ENCODE measurements at places on chromosomes 12 and 14.

GRCh38 chr14:64040044-64040443, 187.2 kb downstream of the SYNE2 start:
- DNase-seq, result no peak

DNA sequence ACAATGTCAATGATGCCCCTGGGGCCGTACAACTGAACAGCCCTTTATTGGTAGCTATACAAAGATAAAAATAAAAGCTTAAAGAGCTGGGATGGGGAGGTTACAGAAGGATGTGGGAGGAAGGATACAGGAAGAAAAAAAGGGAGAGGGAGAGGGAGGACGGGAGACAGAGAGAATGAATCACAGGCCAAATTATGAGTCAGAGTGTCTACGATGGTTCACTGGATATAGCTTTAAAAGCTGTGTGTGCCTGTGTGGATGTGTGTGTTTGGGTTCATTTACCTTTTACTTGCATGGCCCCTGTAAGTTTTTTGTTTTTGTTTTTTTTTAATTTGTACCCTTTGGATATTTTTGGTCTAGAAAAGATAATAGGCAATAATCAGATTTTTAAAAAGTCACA, 111.9 kb downstream of the CCDC60 start:
- DNase-seq, result no peak

DNA sequence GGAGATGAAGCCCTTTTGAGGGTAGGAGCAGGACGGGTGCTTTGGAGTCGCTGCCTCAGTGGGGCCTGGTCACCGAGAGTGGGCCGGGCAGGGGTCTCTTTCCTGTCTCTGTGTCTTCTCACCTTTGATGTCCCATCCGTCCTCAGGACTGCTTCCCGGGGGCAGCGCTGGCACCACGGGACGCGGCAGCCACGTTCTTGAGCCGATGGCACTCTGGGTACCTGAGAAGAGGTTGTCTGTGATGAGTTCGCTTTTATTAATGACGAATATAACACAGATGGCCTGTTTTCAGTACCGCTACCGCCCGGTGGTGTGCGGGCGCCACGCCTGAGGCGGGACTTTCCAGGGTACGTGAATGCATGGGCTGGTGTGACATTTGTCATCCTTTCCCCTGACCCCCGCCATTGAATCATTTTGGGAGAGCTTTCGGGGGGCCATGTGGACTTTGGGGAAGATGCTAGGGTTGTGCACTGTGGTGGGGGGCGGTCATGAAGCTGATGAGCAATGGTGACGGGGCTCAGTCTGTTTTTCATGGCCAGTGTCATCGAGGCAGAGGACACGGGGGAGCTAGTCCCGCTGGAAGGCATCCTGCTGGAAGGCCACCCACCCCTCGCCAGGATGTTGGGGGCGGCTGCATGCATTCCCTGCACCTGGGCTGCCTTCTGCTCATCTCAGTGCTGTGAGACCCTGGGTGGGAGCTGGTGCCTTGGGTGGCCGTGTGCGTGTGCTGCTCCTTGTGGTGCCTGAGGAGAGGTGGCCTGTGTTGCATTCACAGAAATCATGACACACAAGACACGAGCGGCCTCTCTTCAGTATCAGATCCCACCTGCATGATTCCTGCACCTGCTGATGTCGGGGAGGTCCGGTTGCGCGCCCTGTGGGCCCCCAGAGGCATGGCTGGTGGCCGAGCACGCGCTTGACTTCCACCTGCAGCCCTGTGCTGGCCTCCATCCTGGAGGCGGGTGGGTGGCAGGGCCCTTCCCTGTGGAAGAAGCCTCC, 162.5 kb upstream of the RTL1 start:
- DNase-seq, result no peak

DNA sequence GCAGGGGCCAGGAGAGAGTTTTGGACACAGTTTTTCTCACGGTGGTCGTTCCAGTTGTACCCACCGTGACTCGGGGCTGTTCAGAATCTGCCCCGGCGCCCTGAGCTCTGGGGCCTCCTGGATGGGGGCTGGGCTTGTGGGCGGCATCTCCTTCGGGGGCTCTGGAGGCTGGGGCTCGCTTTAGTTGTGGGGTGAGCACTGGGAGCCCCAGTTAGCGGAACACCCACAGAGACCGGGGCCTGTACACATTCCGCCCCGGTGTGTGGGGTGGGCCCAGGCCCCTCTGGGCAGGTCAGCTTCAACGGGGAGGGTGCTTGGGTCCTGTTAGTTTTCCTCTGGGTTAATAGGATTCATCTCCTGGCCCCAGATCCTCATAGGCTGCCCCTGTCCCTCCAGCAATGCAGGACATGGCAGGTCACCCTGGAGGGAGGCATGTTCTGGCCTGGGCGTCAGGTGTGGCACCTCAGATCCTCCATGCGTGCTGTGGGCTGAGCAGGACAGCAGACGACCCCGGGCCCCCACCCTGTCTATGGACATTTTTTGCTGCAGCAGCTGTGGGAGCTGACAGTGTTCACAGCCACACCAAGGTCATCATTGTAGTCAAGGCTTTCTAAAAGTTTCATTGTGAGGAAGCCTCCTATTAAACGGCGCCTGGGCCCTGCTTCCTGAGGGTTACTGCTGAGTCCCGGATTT, 393.2 kb downstream of the TMEM121 start:
- DNase-seq, result no peak

DNA sequence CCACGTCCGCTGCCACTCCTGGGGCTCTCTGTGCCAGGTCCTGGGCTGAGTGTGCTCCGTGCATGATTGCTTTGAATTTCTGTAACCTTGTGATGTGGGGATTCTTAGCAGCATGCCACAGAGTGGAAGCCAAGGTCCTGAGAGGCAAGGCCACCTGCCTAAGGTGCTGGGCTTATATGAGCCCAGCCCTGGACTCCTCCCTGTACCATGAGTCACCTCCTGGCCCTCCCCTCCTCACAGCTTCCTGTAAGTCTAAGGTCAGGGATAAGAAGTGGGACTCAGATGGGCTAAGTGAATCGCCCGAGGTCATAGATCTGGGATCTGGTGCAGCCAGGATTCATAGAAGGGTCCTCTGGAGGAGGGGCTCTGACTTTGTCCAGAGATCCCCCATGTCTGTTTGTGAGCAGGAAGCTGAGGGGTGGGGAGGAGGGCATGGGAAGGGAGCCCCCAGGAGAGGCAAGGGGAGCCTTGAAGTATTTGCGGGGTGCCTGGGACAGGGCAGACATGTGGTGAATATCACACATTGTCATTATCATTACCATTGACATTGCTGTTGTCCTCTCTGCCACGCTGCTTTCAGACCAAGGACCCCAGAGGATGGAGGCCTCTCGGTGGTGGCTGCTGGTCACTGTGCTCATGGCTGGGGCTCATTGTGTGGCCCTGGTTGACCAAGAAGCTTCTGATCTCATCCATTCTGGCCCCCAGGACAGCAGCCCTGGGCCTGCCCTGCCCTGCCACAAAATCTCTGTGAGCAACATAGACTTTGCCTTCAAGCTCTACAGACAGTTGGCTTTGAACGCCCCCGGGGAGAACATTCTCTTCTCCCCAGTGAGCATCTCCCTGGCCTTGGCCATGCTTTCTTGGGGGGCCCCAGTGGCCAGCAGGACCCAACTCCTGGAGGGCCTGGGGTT, 28.8 kb downstream of the SERPINA3 start:
- DNase-seq, result no peak

GRCh38 chr12:32292151-32292550, 107.2 kb upstream of the FGD4 start:
- no peak for DNase-seq

DNA sequence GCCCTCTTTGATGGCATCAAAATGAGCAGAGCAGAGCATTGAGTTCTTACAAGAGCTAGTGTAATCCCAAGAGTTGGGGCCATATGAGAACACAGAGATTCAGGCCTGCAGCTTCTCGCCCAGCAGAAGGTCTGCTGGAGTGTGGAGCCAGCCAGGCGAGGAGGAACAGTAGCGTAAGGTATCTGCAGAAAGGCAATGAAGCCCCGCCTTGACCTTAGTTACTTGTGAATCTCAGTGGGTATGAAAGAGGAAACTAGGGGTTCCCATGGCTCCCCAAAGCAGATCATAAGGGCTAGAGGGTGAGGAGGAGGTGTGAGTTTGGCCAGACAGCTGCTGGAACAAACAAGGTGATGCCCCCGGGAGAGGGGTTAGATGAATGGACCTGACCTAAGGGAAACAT, 49.4 kb downstream of the SLC8A3 start:
- no peak for DNase-seq

DNA sequence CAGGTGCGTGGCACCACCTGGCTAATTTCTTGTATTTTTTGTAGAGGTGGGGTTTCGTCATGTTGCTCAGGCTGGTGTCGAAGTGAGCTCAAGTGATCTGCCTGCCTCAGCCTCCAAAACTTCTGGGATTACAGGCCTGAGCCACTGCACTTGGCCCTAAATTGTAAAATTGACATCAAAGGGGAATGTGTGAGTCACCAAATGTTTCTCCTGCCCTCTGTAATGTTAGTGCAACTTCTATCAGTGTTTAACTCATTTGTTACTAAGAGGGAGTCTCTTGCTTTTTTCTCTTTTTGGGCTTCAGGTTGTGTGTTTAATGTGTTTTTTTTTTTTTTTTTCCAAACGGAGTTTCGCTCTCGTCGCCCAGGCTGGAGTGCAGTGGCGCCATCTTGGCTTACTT, 2.3 kb downstream of the TULP3 start:
- DNase-seq, result no peak

- DNase-seq, result no peak
Observed at GRCh38 chr12:39638178-39638577, 18.6 kb upstream of the ABCD2 start.

- no peak for DNase-seq
Observed at GRCh38 chr12:13205809-13206559, 9.5 kb downstream of the EMP1 start.

DNA sequence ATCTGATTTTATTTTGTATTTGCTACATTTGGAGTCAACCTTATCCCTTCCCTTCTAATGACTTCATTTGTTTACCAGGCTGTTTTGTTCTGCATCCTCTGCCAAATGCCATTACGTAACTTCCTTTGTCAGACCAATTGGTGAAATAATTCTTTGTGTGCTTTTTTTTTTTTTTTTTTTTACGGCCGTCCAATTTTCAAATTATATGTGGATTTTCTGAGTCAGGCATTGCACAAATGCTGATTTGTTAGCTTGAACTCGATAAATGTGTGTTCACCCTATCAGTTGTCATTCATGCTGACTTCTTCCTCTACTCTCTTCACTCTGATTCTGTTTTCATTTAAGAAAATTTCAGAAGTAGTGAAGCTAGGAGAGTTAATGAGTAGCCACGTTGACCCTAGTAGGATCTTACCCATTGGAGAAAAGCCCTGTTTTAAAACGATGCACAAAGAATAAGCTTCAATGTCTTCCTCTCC, 386.2 kb downstream of the DIO2 start:
- no peak for DNase-seq
